ENCODE measurements at places on chromosomes 3 and 15.

- DNase-seq = no peak
These were observed at the start of gene TNNC1 for GRCh38 chr3:52453496-52454249. Gene TNNC1, minus strand, starts transcription at chr3:52454041. Its CDS starts 26 bp downstream, at chr3:52454015.

DNA sequence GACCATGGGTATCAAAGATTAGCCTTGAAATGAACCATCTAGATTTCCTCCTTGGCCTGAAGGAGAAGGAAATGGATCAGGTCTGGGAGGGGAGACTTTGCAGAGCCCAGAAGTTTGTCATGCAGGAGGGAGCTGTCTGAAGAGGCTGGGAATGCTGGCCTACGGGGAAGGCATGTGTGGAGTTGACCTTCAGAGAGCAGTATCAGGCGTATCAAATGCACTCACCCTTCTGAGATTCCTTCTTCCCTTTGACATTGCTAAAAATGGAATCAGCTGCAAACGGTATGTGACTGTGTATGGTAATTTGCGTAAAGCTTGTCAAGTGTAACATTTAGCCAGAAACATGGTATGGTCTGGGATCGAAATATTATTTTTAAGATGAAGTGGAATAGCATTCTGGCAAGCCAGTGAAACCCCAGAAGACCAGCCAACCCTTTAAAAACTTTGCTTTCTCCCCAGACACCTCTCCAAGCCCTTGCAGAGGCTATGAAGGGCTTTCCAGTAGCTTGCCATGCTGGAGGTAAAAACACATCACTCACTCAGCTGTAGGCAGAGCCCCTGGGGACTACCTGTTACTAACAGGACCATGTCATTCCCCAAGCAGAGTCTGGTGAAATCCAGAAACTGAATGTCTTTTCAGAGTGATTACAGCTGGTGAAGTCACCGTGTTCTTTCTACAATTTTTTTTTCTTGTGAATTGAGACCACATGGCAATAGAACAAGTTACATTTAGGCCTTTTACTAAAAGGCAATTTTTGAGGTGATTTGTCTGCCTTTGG, 174.7 kb upstream of the SLC24A5 start:
- no peak for DNase-seq

DNA sequence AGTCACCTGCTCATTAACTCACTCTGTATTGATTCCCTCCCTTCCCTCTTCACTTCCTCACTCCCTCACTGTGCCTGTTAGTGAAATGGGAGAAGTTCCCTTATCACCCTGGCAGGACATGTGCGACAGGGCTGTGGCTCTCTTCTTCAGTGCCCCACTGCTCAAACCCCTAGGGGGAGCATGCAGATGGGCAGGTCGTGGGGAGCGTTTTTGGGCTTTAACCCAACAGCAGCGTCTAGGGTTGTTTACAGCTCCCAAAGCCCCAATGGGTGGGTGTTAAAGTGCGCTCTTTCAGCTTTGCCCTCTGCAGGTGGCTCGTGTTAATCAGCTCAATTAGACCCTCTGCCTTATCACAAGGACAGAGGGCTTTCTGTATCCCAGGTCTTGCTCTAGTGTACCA, 447.8 kb upstream of the PROK2 start:
- no peak for DNase-seq

GRCh38 chr3:152621967-152622810, 212.7 kb upstream of the P2RY1 start:
- no peak for DNase-seq

GRCh38 chr3:33883538-33883950, 85.1 kb downstream of the PDCD6IP start:
- DNase-seq = no peak

DNA sequence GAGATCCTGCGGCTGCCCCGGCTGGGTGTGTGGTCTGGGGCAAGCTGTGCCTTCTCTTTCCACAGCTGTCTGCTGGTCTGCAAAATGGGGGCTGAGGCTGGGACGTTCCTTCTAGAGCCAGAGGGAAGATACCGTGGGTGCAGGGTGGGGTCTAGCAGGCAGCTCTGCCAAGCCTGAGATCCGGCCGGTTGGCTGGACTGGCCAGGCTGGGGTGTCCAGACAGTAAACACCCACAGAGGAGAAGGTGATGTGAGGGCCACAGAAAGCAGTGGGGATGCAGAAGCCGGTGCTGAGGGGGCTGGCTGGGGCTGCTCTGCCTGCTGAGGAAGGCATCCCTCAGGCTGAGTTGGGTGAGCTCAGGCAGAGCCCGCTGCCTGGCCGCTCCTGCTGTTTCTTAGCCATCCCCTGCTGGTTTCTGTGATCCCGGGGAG, 46.1 kb downstream of the FBLN2 start:
- DNase-seq = no peak

DNA sequence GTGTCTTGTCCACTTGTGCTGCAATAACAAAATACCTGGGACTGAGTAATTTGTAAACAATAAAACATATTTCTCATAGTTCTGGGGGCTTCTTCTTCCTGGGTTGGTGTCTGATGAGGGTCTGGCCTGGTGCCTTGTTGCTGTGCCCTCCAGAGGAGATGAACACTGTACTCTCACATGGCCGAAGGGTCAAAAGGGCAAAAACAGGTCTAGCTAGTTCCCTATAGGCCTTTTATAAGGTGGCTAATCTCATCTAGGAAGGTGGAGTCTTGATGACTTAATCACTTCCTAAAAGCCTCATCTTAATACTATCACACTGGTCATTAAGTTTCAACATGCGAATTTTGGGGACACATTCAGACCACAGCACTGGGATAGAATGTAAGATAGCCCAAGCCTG, 228.4 kb downstream of the TLE3 start:
- no peak for DNase-seq

DNA sequence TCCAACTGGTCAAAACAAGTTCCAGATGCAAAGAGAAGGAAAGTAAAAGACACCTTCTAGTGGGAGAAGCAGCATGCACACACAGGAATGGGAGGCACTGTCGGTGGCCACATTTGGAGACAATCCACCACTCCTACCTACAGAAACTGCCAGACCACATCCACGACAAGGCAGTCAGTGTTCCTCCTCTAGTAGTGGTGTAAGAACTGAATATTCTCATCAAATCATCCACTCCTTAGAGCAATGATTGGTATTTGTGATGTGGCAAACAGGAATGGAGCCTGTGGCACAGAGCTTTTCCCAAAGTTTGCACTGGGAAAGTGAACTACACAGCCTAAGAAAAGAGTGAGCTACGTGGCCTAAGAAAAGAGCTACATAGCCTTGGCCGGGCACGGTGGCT, 5.1 kb upstream of the SPINT1 start:
- no peak for DNase-seq

- DNase-seq = no peak
These were observed 78.4 kb downstream of the RFX7 start for GRCh38 chr15:56165234-56165633.

DNA sequence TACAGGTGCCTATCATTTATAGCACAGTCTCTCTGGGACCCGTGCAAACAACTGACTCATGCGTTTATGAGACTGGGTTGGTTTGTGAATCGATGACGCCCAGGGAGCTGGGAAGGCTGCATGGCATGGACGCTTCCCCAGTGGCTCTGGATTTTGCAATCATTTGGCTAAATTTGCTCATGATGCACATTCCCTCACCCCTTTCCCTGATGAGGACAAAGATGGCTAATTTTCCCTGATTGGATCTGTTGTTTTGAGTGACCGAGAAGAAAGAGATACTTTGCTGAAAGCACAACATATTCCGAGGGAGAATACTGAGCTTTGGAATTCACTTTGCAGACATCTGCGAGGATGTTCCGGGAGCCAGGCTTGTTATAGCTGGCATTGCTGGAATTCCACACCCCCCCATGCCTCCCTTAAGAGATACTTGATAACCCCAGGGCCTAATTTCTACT, 51.1 kb downstream of the CGNL1 start:
- no peak for DNase-seq

DNA sequence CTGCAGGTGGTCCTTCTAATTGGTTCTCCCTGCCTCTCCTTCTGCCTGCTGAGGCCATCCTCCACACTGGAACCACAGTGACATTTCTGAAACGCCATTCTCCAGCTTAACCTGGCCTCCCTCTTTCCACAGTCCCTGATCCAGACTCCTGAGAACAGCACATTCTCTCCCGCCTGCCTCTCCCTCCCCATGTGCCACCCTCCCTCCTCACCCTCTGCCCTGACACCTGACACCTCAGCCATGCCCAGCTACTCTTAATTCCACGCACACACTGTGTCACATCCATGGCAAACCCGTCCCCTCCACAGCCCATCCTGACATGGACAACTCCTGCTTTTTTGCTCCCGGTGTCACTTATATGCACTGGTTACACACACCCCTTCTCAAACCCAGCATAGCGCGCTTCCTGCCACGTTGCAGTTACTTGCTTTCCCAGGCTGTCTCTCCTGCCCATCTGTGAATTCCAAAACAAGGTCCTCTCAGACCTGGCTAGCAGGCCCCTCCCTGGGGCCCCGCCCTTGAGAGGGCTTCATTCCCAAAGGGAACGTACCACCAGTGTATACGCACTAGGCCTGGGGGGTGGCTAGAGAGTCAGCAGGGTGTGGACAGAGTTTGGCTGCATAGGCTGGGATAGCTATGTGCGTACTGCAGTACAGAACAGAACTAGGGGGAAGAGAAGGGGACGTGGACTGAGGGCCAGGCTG, 92.7 kb upstream of the BLM start:
- no peak for DNase-seq

- no peak for DNase-seq
These were observed 74.9 kb upstream of the EPHA3 start for GRCh38 chr3:89032346-89033013.

DNA sequence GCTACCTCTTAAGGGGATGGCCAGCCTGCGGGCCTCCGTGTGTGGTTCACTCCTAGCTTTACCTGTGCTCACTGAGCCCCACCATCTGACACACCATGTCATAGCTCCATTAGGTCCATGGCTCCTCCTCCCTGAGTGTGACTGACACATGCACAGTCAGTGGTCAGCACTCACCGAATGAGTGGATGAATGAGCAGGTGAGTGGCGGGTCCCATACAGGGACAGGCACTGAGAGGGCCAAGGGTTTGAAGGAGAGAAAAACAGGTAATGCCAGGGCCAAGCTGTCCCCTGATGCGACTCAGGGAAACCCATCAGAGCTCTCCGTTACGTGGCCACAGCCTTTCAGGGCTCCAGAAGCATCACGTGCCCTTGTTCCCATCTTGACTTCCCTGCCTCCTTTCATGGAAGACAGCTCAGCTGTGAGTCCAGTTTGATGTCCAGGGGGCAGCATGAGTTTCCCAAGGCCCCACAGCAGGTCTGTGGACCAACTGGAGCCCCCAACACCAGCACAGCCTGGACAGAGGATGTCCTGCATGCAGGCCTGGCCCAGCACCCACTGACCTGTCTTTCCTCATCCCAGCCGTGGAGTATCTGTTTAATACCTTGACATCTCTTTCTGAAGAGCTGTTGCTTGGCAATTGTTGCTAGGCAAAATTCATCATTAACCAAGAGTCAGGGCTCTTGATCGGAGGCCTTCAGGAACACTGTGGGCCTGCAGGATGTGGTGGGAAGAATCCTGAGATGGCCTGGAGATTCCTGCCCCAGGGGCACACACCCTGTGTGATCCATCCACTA, 84.4 kb downstream of the PLXNA1 start:
- DNase-seq = no peak

DNA sequence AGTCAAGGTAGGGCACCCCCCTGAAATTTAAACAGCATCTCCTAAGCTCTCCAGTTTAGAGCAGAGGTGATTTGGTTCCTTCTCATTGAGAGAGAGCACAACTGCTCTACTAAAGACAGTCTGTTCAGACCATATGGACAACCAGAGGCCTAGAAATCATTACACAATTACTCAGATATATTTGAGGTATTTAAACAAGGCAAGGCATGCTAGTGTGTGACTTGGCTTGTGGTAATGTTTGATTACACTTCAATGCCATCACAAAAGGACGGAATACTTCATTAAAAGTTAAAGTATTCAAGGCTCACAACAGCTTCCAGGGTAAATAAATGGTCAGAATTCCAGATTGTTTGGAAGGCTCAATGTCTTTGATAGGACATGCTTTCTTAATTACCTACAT, 110.2 kb downstream of the LRTM1 start:
- no peak for DNase-seq

DNA sequence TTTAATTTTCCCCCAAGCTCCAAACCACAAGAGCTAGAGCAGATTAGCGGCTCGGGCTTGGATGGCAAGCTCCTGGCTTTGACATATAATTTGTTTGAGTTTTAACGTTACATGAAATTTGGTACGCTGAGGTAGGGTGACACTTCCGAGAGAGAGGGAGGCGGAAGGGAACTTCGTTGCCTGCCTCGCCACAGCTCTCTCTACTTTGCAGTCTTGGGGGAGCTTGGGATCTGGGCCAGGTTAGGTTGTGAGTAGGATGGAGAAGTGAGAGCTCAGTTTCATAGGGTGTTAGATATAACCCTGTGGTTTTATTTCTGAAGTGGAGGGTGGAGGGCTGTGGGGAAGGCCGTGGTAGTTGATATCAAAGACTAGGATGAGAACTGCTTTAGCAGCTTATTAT, 39.7 kb downstream of the LRTM1 start:
- no peak for DNase-seq

DNA sequence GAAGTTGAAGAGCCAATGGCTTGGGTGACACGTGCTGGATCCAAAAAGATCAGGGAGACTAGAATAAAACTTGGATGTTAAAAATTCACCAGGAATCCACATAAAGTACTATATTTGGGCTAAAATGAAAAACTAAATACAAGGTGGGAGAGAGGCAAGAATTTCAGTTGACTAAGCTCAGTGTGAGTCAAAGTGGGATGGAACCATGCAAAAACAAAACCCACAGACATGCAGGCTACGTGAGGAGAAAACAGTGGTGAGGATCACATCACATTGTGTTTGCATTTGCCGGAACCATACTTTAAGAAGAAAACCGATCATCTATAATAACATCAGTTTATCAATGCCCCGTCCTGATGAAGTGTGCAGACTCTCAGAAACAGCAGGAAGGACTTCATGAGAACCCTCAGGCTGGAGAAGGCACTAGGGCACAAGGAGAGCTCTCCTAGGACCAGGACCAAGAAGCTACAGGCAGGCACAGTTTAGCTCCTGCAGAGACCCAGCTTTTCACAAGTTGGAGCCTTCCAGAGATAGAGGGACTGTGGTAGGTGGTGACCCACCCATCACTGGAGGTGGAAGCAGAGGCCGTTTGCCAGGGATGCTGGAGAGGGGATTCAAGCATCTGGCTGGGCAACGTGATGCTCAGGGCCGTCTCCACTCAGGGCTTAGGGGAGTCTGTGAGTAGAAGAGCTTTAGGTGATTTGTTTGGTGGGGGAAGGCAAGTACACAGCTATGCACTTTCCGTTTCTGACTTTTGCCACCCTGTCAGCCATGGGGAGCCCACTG, 29.0 kb upstream of the NR2E3 start:
- DNase-seq = no peak

DNA sequence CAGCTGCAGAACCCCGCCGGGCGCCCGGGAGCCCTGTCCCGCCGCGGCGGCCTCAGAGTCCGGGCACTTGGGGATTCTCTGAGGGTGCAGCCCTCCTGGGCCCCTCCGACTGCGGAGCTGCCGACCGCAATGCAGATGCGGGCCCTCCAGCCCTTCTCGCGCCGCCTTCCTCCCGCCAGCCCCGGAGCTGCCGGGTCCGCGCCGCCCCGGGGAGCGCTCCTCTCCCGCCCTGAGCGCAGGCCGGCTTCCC, 320 bp upstream of the ACAN start:
- no peak for DNase-seq

- DNase-seq = no peak
These were observed 60.1 kb upstream of the DAZL start for GRCh38 chr3:16665282-16665741.

- no peak for DNase-seq
These were observed 97.7 kb downstream of the CD47 start for GRCh38 chr3:107992976-107993684.

- no peak for DNase-seq
These were observed 31.1 kb upstream of the IL16 start for GRCh38 chr15:81165535-81165934.
